Endodermal cell (in vitro differentiated cells): ENCODE measurements at places on chromosomes 7 and 10. TPM values are rescaled to one million over a fixed set of nuclear protein-coding genes. Genes with fewer than 3 reads are reported as not detected.
A peak's percentile ranks its signal among the peaks of the same experiment; 100 is the strongest.

Gene TUBB8
- total RNA-seq, result 1.4 to 2.1 TPM (median 1.9 TPM) in 3 replicates

DNA sequence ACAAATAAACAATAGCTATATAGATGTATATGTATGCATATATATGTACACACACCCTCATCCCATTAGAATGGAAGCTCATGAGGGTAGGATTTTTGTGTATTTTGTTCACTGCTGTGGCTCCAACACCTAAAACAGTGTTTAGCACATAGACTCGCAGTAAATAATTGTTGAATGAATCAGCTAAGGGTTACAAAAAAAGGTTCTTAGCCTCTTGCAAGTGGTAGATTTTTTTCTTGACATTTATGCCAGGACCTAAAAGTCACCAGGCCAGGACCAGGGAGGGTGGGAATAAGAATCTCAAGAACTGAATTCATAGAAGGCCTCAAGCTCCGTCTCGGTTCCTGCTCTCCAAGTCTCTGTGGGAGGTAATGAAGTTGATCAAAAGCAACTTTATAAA, 82.5 kb upstream of the CAPZA2 start:
- DNase-seq, result no peak

DNA sequence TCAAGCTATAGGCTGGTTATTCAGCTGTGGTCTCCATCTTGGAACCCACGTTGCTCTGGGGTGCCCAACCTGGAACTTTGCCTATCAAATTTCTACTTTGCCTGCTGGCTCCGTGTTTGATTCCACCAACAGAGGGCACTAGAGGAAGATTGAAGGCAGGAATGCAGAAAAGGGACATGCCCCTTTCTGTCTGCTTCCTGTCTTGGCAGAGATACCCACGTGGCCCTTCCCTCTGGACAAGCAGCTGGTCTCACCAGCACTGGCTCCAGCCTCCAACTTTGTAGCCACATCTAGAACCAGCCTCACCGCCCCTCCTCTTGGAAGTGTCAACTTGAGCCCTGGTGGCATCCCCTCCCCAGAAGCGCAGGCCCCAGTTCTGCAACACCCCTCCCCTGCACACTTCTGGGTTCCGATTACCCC, 52.1 kb upstream of the ZNF438 start:
- DNase-seq, result peak; percentile 86

- no peak for DNase-seq
Measured at GRCh38 chr10:80392250-80392649, 16.1 kb upstream of the PRXL2A start.
